Pancreas (tissue), 10 donors: ENCODE measurements at places on chromosomes 1 and 21. TPM values are rescaled to one million over a fixed set of nuclear protein-coding genes. Genes with fewer than 3 reads are reported as not detected.
A peak's percentile ranks its signal among the peaks of the same experiment; 100 is the strongest.

DNA sequence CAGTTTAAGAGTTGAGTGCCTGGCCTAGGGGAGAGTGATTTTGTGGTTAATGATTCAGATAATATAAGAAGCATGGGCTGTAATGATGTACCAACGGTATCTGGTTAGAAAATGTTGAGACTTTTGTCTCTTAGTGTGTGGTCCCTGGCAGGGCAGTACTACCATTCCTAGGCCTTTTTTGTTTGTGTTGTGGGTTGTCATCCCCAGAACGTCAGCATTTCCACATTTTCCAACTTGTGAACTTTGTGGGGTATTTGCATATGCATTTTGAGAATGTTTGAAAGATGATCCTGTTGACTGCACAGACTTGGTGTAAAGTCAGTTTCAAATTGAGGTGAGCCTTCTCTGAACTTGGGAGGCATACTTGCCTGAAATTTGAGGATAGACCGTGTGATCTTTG is 11.4 kb downstream of the NEK7 start:
- H3K4me3 ChIP-seq = no peak overlapping the region
- H3K27me3 ChIP-seq = no peaks in the 10 kb centered on the region
- H3K4me1 ChIP-seq = peaks cover 20% of the 10 kb centered on the region

- H3K27me3 ChIP-seq = no peaks in the 10 kb centered on the region
- H3K27ac ChIP-seq = no peak overlapping the region
- no peak overlapping the region for H3K4me3 ChIP-seq
Observed at GRCh38 chr1:81812712-81813111, 12.0 kb downstream of the ADGRL2 start.

DNA sequence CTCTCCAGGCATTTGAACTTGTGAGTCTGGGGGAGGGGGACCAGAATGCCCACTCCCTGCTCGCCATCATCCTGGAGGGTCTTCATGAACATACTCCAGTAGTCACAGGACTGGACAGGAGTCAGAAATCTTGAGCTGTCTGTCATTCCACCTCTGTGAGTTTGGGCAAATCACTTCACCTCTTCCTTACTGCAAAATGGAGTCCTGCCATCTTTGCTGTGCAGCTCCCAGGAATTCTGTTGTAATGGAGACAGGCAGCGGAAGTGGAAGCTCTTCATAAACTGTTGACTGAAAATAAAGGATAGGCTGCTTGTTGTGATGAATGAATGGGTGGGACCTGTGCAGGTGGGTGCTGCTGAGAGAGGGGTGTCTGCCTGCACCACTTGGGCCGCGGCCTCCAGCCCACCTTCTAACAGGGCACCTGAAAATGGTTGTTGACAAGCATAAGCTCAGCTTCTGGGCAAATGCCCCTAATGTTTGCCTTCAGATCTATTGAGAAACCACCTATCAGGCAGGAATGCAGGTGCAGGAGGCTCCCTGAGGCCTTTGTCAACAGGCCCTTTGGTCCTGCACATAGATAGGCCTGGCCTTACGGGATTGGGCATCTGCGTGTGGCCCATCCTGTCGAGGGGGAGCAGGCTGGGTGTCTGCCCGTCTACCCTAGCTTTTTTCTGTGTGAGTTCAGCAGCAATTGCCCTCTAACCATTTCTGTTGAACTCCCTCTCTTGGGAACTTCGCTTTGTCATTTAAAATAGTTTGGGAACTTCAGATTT is 321.0 kb downstream of the RPS6KC1 start:
- no peak overlapping the region for H3K27ac ChIP-seq
- H3K27me3 ChIP-seq = no peaks in the 10 kb centered on the region
- H3K4me1 ChIP-seq = no peaks in the 10 kb centered on the region
- no peak for DNase-seq
- H3K36me3 ChIP-seq = no peaks in the 10 kb centered on the region

DNA sequence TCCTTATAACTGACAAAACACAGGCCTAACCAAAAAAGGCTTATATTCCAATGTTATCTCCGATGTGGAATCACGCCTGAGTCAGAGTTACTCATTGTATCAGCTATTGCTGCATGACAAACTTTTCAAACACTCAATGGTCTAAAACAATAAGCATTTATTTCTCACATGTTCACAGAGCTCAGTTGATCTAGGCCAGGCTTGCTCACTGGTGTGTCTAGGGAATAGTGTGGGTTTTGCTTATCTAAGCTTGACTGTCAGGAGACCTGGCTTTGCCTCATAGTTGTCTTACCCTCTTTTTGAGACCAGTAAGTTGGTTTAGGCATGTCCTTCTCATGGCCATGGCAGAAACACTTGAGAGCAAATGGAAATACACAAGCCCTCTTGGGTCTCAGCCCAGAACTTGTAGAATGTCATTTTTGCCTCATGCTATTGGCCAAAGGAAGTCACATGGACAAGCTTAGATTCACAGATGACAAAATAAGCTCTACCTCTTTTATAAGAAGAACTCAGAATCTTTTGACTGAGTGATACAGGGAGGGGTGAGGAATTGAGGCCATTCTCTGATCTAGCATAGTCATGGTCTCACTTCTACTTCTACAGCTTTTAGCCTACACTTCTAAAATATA is 130.8 kb downstream of the HMCN1 start:
- H3K4me3 ChIP-seq = no peak overlapping the region
- DNase-seq = no peak
- no peaks in the 10 kb centered on the region for H3K27me3 ChIP-seq
- H3K27ac ChIP-seq = no peak overlapping the region

The COL6A2 gene
- 64.0 TPM for total RNA-seq

The DIPK1A gene
- 1.6 TPM for total RNA-seq

- peak; percentile 18 for DNase-seq
- no peaks in the 10 kb centered on the region for H3K4me1 ChIP-seq
- no peaks in the 10 kb centered on the region for H3K27me3 ChIP-seq
- H3K4me3 ChIP-seq = no peak overlapping the region
Observed at GRCh38 chr21:28089599-28090441, 902.9 kb downstream of the LTN1 start.

DNA sequence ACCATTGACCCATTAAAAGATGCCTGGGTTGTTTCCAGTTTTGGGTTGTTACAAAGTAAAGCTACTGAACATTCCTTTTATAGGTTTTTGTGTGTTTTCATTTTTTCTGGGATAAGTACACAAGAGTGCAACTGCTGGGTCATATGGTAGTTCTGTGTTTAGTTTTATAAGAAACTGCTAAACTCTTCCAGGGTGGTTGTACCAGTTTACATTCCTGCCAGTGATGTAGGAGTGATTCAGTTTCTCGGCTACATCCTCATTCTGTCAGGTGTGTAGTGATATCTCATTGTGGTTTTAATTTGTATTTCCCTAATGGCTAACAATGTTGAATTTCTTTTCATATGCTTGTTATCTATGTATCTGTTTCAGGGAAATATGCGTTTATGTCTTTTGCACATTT is 58.5 kb upstream of the DNAJC6 start:
- H3K27ac ChIP-seq = no peak overlapping the region
- H3K4me1 ChIP-seq = no peaks in the 10 kb centered on the region
- no peak overlapping the region for H3K4me3 ChIP-seq
- DNase-seq = no peak
- H3K27me3 ChIP-seq = no peaks in the 10 kb centered on the region

DNA sequence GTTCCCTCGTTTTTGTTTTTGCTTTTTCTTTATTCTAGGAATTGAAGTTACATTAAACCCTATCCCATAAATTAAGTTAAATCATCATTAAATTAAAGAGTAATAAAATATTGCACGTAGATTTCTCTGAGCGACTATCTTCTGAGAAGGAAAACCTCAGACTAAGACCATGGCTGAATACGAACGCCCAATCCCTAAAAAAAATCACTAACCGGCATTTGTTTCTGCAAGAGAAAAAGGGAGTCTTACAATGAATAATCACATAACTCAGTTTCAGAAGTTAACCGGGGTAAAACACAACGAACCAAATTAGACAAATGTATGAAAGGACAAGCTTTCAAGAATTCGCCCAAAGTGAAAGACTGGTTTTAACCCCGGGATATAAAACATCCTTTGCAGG is 1.3 kb downstream of the PIK3R3 start:
- H3K4me3 ChIP-seq = no peak overlapping the region
- no peak for DNase-seq
- H3K4me1 ChIP-seq = no peaks in the 10 kb centered on the region
- no peak overlapping the region for H3K27ac ChIP-seq

GRCh38 chr1:16017461-16018303 is at the start of gene HSPB7:
Gene HSPB7, minus strand, starts transcription at chr1:16018043. Its CDS starts 80 bp downstream, at chr1:16017963.
- H3K4me3 ChIP-seq = no peak within 1 kb of the TSS
- no peaks in the 10 kb centered on the region for H3K27me3 ChIP-seq
- peak; percentile 80 for DNase-seq
- H3K27ac ChIP-seq = peak within 1 kb of the TSS; percentile 64
- H3K36me3 ChIP-seq = no peaks in the 10 kb centered on the region
- H3K4me1 ChIP-seq = peaks cover 18% of the 10 kb centered on the region

- H3K4me3 ChIP-seq = no peak overlapping the region
- no peak for DNase-seq
- H3K36me3 ChIP-seq = no peaks in the 10 kb centered on the region
Observed at GRCh38 chr21:32184065-32184464, 94.8 kb downstream of the MIS18A start.

GRCh38 chr1:67431156-67431765 is 1.1 kb upstream of the SERBP1 start:
- H3K36me3 ChIP-seq = no peaks in the 10 kb centered on the region
- H3K4me3 ChIP-seq = peak overlapping the region; percentile 76
- peak overlapping the region; percentile 92 for H3K27ac ChIP-seq
- peaks cover 13% of the 10 kb centered on the region for H3K4me1 ChIP-seq

- no peak overlapping the region for H3K27ac ChIP-seq
- H3K4me1 ChIP-seq = peaks cover 5% of the 10 kb centered on the region
- no peaks in the 10 kb centered on the region for H3K36me3 ChIP-seq
- H3K4me3 ChIP-seq = no peak overlapping the region
Observed at GRCh38 chr1:64887689-64888217, 78.6 kb downstream of the JAK1 start.

The DMRTA2 gene
- not detected for total RNA-seq
